ENCODE measurements at places on chromosomes 1 and 21. TPM values are rescaled to one million over a fixed set of nuclear protein-coding genes. Genes with fewer than 3 reads are reported as not detected.

The CEP104 gene
- 62.0 TPM for total RNA-seq

DNA sequence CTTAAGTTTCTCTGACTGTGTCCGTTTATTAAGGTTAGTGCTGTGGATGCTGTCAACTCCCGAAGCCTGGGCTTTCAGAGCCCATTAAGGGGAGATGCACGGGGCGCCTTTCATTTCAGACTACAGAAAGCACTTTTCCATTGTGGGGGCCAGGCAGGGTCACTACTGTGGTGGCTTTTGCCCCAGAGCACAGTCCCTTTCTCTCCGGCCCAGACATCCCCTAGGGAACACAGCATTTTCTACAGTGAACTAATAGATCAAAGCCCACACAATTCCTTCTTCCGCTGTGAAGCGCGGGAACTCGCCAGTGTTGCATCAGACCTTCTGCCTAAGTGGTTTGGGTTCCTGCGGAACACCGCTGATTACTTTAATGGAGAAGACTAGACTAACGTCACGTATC lies 26.8 kb upstream of the MAP1LC3C start:
- DNase-seq: no peak

GRCh38 chr1:114207635-114208034 lies 54.0 kb upstream of the SYT6 start:
- no peak for DNase-seq

The FCRL6 gene
- total RNA-seq: 0.41 TPM

The VAV3 gene
- 41.3 TPM for total RNA-seq

DNA sequence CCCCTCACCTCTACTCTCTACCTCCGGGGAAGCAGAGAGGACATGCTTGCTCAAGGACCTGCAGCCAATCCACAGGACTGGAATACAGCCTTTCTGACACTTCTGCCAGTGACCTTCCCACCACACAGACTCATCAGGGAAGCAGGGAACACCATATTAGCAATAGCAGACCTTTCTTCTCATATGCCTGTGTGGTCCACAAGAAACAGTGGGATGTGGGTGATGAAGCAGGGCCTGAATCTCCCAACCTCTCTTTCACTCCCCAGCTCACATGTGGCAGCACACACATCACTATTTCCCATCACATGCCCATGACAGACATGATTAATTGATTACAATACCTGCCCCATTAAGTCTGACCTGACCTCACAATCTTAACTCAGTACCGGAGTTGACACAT lies 695.1 kb downstream of the MATN1 start:
- DNase-seq: no peak

The CD53 gene
- total RNA-seq: 32.8 TPM

DNA sequence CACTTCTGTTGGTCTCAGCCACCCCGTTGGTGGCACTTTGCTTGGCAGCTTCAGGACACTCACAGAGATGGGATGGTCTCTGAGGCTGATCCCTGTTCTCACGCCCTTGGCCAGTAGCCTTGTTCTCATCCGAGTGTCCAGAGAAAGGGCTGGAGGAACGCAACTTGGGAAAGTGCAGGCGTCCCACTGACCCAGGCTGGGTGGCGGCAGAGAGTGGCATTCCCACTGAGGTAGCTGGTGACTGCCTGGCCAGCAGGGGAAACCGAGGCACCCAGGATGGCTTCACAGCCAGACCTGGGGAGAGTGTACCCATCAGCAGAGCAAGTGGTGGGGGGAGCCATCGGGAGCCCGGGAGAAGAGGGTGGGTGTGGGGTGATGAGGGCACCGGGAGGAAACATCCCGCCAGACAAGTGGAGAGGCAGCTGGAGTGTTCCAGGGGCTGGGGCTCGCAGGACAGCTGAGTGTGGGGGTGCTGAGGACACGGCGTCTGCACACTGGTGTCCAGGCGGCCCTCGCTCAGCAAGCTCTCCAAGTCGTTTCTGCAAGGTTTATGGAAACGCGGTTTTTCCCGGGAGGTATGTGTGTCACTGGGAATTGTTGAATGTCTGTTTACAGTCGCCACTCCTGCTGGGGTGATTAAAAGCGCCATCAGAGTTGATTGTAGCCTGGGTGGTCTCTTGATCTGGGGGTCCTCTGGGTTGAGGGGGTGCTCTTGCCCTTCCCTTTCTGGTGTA lies 97.8 kb downstream of the SIK1 start:
- DNase-seq: no peak

DNA sequence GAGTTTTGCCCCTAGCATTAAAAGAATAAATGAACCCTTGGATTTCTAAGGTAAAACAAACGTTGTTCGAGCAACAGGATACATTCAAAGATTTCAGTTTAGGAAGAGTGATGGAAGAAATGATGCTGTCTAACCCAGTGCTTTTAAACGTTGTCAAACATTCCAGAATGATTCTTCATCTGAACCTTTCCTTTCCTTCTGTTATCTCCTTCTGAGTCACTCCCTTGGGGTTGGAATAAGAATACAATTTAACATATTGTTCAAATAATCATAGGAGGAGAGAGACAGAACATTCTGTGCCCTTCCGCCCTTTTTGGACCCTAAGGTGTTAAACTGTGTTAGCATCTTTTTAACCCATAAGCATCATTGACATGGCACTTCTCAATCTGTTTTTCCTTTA lies 61.1 kb upstream of the RCOR3 start:
- no peak for DNase-seq

DNA sequence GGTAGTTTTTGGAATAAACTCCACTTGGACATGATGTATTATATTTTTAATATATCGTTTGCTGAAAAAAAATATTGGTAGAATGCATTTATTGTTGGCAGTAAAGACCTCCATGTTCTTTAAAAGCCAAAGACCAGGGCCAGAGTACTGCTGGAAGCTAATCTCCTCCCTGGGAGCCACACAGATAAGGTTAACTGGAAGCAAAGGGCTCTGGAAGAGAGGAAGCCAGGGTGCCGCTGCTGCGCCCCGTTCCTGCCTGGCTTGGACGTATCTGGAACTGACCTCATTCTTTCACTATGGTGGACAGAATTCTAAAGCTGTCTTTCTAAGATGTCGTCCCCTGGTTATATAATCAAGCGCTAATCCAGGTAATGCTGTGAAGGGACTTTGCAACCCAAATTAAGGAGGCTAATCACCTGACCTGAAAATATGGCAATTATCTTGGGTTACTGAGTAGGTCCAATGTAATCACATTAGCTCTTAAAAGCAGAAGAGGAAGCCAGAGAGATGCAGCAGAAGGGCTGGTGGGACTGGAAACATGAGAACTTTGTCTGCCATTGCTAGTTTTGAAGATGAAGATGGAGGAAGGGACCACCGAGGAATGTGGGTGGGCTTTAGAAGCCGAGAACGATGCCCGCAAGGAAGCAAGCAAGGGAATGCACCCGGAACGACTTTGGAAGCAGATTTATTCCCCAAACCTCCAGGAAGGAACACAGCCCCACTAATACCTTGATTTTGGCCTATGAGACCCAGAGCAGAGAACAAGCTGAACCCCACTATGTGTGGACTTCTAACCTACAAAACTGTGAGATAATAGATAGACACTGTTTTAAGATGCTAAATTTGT lies 167.7 kb upstream of the KCNJ15 start:
- DNase-seq: no peak

The DDOST gene
- total RNA-seq: 263 TPM

GRCh38 chr1:94528299-94528698 lies 13.3 kb downstream of the F3 start:
- DNase-seq: no peak

GRCh38 chr1:224594851-224595250 lies 21.3 kb upstream of the CNIH3 start:
- no peak for DNase-seq

DNA sequence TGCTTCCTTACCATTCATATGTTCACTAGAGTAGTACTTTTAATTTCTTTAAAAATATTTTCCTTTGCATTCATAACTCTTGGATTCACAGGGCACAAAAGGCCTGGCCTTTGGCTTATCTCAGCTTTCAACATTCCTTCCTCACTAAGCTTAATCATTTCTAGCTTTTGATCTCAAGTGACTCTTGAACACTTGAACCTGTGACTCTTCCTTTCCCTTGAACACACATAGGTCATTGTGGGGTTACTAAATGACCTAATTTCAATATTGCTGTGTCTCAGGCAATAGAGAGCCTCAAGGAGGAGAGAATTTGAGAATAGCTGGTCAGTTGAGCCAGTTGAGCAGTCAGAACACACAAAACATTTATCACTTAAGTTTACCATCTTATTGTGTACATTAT lies 49.9 kb downstream of the COL11A1 start:
- DNase-seq: no peak

DNA sequence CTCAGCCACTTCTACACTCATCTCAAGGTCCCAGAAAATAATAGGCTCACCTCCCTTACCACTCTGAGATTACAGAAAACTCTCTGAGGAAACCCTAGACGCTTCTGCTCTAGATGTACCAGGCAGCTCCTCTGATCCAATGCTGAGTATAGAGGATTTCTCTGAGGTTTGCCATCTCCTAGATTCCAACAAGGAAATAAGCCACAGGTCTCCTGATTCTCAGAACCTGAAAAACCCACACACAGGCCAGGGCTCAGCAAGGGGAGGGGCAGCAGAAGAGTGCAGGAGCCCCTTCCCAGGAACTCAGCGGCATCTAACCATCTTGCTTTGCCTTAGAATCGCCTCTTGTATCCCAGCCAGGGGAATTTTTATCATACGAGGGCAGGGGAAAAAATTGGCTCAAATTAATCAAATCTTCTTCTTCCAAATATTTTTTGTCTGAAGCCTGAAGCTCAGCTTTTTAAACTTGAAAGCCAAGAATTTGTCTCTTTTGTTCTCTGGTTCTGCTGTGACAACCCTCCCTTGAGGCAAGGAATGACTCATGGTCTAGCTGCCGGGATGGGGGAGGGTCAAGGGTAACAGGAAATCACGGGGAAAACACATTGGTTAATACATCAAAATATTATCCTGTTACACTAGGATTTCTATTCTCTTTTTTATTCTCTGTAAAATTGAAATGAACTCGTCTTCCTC lies 30.8 kb downstream of the GORAB start:
- DNase-seq: peak; percentile 12

The CFAP74 gene
- total RNA-seq: 0.13 TPM

The PPCS gene
- 62.2 TPM for total RNA-seq

DNA sequence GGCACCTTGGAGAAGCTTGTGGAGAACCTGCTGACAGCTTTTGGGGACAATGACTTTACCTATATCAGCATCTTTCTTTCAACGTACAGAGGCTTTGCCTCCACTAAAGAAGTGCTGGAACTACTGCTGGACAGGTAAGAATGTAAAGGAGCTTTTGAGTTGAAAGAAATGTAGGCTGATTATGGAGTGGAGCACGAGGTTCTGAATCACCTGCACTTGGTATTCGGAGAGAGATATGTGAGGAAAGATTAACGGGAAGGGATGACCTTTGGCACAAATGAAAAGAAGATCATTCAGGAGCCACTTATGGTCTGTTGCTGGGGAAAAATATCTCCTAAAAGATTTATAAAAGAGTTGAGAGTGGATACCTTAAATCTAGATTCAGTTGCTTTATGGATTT lies 42.7 kb downstream of the RGL1 start:
- no peak for DNase-seq

DNA sequence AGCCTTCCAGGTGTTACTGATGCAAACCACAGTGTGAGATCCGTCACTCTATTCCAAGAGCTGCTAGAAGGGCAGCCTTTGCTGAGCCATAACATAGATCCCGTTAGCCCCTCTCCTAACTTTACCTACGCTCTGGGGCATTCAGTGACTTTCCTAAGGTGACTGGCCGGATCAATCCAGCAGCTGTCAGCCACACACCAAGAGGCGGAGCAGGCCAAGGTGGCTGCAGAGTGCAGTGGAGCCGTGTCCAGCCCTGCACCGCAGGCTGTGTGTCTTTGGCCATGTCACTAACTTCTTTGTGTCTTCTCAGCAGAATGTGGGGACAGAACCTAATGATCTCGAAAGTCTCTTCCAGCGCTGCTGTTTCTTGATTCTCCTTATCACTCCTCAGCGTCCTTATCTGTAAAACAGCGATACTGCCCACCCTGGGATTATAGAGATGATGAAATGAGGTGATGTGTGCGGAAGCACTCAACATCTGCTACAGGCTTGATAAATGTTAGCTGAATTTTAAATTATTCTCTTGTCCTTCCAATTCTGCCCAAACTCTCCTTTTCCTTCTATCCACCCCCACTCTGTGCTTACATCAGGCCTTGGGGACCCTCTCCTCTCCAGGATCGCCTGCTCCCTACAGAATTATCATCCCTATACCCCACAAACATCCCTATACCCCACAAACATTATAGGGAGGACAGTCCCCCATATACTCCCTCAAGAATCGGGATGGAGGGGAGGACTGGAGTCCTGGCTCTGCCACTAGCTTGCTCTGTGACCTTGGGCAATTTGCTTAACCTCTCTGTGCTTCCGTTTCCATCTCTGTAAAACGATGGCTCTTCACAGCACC lies 25.8 kb upstream of the LRRN2 start:
- no peak for DNase-seq

The TMPRSS15 gene
- not detected for total RNA-seq

GRCh38 chr1:218604217-218604616 lies 259.1 kb downstream of the TGFB2 start:
- DNase-seq: no peak

The C1QB gene
- total RNA-seq: 215 TPM

The AGT gene
- 4.8 TPM for total RNA-seq

The SPATA17 gene
- total RNA-seq: 0.90 TPM

GRCh38 chr1:36208978-36209703 lies 15.1 kb upstream of the THRAP3 start:
- DNase-seq: no peak

DNA sequence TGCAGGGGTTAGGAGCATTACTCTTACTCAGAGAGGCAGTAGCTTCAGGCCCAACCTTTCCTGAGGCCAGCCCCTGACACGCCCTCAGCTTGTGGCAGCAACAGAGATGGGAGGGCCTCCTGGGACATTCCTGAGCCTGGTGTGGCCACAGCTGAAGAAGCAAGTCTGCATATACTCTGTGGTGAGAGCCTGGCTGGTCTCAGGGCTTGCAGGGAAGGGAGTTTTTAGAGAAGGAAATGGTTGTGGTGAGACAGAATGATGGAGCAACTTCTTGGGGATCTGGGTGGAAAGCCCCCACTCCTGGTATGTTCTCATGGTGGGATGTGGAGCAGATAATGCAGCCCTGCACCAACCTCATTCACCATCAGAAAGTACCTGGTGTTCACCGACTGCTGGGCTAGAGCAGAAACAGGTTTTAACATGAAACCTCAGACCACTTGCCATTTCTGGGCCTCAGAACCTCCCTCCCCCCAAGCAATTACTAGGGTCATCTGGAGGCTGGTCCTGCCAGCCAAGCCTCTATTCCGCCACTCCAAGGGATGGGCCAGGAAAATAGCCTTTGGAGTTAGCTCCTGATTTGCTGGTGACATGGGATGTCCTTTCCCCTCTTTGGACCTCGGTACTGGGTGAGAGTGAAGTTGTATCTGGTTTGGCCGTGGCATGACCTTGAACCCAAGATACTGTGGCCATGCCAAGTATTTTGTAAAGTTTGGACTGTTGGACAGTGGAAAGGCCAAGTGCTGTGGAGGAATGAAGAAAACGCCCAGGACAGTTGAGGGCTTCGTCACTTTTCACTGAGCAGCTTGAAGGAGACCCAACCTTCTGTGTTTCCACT lies 28.1 kb upstream of the RNF19B start:
- DNase-seq: peak; percentile 92

GRCh38 chr1:88302843-88303486 lies 381.1 kb upstream of the PKN2 start:
- DNase-seq: no peak

The C1orf185 gene
- total RNA-seq: not detected

The SPRR2G gene
- total RNA-seq: not detected

All from mucosa of descending colon (tissue), 3 donors.